Mesenteric fat pad (tissue), 1 donor: ENCODE measurements at places on chromosomes 3 and 15.

DNA sequence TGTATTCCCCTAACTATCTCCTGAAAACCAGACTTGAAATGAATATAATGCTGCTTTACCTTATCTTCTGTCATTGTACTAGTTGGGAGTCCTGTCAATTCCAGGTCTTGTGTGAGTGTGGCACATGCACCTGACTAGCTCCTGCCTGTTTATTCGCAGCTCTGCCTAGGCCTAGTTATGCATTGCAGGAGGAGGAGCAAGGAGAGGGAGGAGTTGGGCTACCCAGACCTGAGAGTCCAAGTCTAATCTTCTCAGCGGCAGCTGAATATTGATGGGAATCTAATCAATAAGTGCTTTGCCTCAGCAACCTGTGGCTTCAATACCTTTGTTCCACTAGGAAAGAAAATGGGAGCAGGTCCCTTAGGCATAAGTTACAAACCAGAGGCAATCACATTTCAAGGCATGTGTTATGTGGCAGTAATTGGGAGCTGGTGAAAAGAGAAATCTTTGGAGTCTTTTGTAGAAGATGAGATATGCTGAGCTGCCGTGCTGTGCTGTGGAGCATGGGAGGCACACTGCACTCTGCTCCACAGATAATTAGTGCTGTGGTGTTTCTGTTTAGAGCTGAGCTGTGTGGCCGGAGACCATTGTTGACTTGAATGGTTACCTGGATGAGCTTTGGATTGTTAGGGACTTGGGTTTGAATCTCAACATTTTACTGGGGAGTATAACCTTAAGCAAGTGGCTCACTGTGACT lies at the start of gene SLC2A2:
Gene SLC2A2, minus strand, starts transcription at position 124 of the 697 bp plus-strand sequence. Its CDS starts 50 bp downstream, at position 74.
- DNase-seq, result no peak

DNA sequence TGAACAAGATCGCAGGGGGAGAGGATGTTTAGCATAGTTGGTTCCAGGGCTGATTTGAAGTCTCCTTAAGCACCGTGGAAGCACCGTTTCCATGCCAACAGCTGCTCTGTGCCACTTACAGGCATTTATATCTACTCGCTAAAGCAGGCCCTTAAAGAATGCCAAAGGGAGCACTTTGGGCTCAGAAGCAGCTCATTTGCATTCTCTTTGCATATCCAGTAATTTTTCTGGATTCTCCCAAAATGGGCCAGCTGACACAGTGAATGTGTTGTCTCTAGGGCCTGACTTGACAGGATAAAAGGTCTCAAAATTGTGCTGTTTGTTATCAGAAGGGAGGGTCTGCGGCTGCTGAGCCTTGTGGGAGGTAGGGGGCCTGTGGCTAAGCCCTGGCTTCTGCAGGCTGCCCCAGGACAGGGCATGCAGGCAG lies 138.6 kb downstream of the FBLN2 start:
- DNase-seq, result no peak

GRCh38 chr3:60351481-60351880 lies 899.8 kb downstream of the FHIT start:
- DNase-seq, result no peak

GRCh38 chr3:10283638-10284037 lies 9.1 kb downstream of the GHRL start:
- peak; percentile 35 for DNase-seq

DNA sequence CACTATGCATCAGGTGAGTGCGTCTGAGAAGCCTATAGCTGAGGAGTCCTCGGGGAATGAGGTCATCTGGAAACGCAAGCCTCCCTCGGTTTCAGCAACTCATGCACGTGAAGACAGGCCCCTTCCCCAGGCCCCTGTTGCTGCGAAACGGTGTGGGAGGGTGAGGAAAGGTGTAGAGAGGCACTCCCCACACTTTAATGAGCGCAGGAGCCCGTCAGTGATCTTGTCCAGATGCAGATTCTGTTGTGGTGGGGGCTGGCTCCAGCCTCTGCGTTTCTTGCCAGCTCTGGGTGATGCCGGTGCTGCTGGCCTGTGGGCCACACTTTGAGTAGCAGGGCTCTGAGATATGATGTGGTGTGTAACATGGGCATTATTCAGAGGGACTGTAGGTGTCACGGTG lies 38.6 kb upstream of the LACTB start:
- no peak for DNase-seq

DNA sequence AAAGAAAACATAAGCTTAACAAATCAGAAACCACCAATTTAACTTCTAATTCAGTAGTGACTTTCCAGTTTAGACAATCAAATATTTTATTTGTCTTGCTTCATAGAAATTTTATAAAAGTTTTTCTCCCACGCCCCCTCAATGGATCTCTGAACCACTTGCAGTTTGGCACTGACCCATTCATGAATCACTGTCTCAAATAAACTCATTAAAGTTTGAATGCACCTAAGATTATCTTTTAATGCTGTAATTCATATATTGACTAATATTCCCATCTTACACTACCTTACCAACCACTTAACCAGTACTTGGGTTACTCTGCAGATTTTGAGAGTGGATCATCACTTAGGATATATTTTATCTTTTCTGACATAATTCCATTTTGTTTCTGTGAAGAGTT lies 880.2 kb downstream of the OTOL1 start:
- DNase-seq, result no peak

DNA sequence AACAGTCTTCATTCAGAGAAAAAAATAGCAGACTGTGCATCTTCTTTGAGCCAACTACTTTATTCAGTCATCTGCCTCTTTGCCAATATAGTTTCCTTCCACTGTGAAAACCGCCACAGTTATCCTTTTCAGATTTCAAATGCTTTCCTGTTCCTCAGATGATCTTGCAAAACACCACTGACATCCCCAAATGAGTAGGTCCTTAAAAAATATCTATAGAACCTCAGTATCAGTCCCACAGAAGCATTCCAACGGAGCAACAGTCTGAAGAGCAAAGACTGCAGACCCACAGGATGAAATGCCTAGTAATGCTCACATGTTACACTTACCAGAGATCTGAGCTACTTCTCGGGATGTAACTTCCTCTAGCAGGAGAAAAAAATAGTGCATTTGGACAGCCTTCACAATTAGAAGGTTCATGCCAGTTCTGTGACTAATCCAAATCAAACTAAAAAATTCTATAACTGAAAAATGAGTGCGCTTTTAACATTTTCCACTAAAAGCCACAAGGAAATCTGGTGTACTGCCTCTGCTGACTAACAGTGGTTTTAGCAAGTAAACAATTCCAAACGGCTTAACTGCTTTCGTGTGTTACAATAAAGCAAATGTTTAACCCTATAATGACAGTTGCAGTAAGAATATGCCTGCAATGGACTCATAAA lies at the start of gene ANKRD28:
Gene ANKRD28, minus strand, starts transcription at position 338 of the 662 bp plus-strand sequence. CDS start 1,458 bp downstream, outside the sequence.
- DNase-seq, result no peak

- DNase-seq, result no peak
These were observed 101.5 kb downstream of the ROBO2 start for GRCh38 chr3:77141423-77141822.

DNA sequence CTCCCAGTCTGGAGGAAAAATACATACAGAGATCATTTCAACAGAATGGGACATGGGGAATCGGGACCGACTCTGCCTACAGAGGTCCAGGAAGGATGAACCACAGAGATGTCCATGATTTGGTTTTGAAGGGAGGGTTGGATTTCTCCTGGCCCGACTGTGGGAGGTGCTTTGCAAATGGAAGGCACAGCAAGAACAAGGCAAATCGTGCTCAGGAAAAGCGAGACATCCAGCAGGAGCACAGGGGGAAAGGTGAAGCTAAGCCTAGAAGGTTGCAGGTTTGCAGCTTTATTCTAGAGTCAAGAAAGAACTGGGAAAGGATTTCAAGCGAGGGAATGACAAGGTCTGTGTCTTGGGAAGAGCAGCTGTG lies 181.9 kb downstream of the OPA1 start:
- DNase-seq, result no peak

GRCh38 chr3:196163666-196164493 lies 47.3 kb downstream of the ZDHHC19 start:
- DNase-seq, result no peak

GRCh38 chr3:65350801-65351476 lies 663.1 kb upstream of the ADAMTS9 start:
- no peak for DNase-seq

DNA sequence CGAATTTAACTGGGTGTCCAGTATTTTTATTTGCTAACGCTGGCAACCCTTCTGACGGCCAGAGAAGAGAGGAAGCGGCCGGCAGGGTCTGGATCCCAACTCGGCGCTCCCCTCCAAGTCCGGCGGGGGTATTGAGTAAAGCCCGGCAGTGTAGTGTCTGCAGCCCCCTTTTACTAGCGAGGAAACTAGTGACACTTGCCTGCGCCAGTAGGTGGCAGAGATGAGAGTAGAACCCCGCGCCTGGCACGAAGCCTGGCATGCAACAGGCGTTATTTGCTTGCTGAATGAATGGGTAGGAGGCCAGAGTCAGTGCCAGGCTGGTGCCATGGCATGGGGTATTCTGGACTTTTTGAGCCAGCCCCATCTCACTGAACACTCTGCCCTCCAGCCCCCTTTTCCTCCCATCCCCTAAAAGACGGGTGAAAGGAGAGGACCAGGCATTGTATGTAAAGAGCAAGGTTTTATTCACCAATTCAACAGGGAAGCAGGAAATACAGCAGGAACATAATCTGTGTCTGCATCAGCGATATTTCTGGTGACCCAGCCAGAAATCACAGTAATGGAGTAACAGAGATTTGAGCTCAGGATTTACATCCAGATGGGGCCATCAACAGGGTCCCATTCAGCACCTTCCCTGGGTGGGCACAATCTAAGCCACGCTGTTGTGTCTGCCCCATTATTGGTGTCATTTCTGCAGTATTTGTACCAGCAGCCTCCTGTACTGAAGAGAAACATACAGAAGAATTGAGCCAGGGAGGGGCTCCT lies 788 bp upstream of the WDR73 start:
- DNase-seq, result peak; percentile 93

GRCh38 chr3:53199834-53200233 lies 38.8 kb downstream of the PRKCD start:
- no peak for DNase-seq
